ENCODE measurements at places on chromosomes 1 and 21. TPM values are rescaled to one million over a fixed set of nuclear protein-coding genes. Genes with fewer than 3 reads are reported as not detected.

Gene NPPB
- not detected for polyA plus RNA-seq

DNA sequence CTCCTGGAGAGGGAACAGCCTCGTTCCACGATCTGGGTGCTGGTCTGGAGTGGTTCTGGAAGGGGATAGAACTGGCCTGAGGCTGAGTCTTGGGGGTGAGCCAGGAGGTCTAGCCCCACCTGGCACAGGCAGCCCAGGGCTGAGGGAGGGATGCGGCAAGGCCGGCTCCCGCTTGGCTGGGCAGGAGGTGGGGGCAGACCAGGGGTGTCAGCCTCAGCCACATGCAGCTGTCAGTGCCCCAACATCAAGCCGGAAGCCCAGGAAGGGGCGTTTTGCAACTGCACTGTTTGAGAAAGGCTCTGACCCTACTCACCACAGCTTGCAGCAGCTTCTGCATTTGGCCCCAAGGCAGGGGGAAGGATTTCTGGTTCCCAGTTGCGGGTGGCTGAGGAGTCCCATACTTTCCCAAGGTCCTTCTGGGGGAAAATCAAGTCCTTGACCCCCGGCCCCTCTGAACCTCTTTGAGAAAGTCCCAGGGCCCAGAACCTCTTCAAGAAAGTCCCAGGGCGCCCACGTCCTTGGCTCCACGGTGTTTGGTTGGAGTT, 2.0 kb downstream of the EFHD2 start:
- no peak for DNase-seq

GRCh38 chr1:25431955-25432719, 1.4 kb downstream of the MACO1 start:
- DNase-seq = no peak

DNA sequence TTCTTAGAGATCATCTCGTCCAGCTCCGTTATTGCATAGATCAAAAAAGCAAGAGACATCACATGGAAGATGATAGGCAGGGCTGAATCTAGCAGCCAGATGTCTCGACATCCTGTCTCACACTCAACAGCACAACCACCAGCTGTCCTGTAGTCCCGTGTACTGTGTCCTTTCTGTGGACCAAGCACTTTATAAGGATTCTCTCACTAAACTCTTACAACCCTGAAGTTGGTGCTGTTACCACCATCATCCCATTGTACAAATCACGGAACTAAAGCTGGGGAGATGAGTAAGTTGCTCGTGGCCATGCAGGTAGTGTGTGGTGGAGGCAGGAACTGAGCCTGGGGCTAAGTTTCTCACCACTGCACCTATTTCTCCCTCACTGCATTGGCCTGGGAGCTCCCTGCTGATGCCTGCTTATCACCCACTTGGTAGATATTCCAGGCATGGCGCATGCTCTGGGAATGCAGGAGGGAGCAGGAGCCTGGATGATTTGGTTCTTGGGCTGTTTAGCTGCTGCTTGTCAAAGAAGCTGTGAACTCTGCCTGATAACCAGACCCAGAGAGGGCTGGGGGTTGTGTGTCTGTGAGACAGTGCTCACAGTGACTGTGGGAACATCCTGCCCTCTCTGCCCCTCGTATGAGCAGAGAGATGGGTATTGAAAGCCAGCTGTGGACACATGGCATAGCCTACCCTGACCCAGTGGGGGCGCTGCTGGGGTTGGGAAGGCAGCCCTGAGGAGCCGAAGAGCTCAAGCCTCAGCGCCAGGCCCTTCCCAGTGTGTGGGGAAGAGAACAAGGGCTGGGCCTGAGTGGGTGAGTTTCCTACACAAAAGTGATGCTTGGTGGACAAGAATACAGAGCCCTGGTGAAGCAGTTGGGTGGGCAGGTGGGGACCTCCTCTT, 13.6 kb downstream of the PPFIA4 start:
- DNase-seq = no peak

DNA sequence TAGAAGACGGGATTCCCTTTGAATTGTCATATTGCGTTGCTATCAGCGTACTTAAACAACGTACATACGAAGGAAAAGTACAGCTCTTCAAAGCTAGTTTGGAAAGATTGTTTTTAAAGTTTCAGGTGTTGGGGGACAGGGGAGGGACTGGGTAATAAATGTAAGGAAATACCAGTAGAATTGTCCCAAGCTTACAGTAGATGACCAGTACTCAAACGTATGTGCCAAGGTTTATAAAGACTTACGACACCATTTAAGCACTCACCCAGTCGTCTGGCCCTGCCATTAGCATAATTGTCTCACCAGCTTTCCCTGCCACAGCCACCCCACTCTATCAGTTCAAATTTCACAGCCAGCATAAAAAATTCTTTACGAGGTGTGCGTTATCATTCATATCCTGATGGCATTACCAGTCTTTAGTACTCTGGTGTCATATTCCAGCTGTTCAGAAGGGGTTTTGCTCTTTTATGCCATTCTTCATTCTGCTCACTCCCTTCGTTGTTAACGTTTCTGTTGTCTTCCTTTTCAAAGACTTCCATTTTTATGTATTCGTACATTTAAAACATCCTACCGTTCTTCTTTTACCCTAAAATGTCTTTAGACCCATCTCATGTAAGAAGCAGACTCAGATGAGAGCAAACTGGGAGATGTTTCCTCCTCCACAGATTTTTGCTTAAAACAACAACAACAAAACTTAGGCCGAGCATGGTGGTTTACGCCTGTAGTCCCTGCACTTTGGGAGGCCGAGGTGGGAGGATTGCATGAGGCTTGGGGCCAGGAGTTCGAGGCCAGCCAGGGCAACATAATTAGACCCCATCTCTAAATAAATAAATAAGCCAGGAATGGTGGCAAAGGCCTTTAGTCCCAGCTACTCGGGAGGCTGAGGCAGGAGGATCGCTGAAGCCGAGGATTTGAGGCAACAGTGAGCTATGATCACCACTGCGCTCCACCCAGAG, 1.0 kb upstream of the HP1BP3 start:
- DNase-seq = no peak

DNA sequence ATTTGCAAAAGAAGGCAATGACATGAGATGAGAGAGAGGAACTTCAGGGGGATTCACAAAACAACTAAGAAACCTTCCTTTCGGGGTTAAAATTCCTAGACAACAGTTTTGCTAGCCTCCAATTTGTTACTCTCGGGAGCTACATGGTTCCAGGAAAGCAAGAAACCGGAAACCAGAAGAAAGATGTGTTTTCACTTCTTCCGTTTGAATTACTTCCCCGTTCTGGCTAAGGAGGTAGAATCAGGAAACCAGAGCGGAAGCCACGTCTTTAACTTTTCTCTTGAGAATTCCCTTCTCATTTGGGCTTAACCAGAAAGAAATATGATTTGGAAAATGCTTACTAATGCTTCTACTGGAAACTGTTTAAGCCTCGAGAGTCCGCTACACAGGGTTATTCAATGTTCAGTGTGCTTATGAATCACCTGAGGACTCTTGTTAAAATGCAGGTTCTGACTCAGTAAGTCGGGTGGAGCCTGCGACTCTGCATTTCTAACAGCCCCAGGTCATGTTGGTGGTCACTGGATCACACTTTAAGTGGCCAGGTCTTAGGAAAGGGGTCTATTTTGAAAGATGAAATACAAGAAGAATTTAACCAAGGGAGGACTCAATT, 43.5 kb upstream of the MCOLN3 start:
- no peak for DNase-seq

DNA sequence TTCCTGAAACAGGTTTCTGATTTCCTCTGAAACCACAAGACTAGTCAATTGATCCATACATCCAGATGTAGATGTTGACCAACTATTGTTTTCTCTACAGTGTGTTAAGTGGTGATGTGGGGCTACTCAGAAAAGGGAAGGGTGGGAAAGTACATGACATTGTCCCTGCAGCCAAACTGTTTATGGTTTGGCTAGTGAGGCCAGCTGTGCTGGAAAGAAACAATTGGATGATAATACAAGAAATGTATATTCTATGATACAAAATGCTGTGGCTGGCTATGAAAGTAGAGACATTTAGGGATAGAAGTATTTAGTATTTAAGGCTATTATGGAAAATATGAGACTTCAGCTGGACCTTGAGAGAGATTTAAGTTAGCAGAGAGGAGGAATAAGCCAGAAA, 244.5 kb downstream of the ADGRL2 start:
- no peak for DNase-seq

DNA sequence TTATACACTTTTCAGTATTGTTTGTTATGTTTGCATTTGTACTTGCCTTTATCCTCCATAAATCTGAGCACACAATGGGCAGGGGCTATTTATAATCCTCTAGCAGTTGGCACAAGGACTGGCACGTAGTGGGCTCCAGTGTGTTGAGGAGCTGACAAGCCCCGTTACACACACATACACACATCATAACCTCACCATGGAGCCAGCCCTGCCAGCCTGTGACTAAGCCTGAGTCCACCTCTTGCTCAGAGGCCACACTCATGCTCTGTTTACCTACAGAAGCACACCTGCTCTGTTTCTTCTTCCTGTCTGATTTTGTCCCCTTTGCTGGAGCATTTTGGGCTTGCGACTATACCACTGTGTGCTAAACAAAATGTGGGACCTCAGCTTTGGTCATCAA, 64.5 kb upstream of the SPATA6 start:
- no peak for DNase-seq

DNA sequence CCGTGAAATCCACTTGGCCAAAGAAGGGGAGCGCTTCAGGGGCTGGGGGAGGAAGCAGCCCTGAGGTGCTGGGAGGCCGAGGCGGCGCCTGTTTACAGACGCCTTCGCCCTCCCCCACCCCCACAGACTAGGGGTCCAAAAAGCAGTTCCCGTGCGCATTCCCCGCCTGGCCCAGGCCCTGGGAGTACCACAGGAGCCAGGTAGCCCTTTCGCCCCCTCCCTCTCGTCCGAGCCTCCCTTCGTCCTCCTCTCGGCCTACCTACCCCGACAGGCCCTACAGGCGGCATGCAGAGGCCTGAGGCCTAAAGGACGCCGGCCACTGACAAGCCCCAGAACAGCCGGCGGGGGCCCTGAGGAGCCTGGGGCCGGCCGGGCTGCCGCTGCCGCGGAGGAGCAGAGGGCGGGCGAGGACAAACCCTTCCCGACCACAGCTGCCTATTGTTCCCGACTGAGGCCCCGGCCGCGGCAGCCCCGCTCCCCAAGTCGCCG, 522 bp downstream of the RC3H1 start:
- peak; percentile 56 for DNase-seq

DNA sequence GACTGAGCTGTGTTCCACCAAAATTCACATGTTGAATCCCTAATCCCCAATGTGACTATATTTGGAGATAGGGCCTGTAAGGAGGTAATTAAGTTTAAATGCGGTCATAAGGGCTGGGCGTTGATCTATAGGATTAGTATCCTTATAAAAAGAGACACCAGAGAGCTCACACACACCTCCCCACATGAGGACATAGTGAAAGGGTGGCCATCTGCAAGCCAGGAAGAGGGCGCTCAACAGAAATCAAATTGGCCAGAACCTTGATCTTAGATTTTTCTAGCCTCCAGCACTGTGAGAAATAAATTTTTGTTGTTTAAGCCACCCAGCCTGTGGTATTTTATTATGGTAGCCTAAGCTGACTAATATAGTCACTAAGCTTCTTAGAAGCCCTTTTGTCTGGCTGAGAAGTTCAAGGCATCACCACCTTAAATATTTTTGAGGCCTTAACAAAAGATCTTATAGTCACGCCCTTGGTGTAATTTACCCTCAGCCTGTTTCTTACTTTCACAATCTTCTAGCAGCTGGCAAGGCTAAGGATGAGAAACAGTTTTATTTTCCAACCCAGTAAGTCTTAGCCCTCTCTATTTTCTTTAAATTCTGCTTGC, 28.8 kb downstream of the GORAB start:
- no peak for DNase-seq

GRCh38 chr1:35223084-35223630, 30.2 kb upstream of the SFPQ start:
- no peak for DNase-seq

DNA sequence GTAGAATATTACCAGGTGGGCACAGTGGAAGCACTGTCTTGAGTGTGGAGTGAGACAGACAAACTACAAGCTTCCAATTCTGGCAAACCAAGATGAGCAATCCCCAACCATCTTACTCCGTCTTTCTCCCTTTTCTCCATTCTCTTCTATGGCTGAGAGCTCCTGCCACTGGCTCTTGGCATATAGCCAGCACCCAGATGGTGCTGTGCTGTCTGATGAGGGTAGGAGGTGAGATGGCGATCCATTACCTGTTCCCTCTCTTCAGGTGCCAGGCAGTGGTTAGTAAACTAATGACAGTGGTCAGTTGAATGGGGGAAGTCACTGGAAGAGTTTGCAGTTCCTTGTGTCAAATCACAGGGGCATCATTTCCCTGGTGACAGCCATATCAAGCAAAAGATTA, 108.4 kb downstream of the FNBP1L start:
- DNase-seq = no peak

GRCh38 chr1:27632387-27633297, 2.3 kb downstream of the FGR start:
- DNase-seq = no peak

DNA sequence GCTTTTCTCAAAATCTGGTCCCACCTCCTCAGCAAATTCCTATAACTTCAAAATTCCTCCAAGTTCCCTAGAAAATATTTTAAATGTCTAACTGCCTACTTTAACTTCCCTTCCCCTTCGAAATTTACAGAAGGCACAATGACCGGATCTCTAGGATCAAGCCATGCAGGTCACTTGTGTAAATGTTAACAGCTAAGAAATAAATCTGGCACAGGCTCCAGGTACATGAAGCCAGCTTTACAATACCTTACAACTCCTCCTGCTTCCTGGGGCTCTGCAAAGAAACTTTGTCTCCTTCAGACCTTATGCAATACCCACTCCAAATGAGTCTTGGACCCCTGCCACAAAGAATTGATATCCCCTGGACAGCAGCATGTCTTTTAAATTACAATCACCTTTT, 1164.2 kb downstream of the BRINP3 start:
- no peak for DNase-seq

- DNase-seq = no peak
Observed at GRCh38 chr21:45982092-45982757, 655 bp downstream of the COL6A1 start.

DNA sequence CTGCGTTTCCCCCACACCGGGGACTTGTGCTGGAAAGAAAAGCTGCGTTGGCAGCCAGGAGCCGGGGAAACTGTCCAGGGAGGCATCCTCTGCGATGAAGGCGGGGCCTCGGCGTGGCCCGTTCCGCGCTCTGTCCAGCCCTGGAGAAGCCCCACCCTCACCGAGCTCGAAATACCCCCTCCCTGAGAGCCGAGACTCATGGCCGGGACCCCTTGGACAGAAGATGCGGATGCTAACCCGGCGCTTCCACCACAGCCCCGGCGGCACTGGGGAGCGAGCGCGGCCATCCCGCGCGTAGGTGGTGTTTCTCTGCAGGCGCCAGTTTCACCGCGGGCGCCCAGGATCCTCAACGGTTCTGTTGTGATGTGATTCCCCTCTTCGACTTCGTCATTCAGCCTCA, 31.6 kb downstream of the PDE9A start:
- DNase-seq = no peak
